ENCODE measurements at places on chromosomes 13 and 19. TPM values are rescaled to one million over a fixed set of nuclear protein-coding genes. Genes with fewer than 3 reads are reported as not detected.

PRSS57 gene
- not detected for total RNA-seq

DNA sequence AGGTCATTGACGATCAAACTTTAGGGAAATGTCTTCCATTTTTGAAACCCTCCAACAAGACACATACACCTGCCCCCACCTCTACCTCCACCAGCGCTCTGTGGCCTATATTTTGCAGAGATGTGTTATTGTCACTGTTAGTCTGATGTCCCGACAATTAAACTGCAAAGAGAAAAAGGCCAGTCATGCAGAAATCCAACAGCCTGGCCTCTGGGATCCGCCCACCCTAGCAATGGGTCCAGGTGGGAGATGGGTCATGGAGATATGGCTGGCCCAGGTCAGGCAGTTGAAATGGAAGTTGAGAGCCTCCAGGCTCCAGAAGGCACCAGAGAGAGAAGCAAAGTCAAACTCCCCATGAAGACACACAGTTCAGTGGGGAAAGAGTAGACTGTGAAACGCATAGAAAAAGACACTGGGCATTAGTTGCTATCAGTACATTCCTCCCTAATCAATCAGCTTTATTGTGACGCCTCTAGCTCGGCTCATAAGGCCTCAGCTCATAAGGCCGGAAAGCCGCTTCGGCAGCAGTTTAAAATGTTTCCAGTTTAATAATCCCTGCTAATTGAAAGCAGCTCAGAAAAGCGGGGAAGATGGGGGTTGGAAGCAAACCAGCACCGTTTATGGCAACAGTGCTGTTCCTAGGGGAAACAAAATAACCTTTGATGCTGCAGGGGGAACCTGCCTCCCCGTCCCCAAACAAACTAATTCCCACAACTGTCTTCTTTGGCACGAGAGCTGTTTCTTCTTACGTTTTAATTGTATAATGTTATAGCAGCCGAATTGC lies 239.7 kb upstream of the ZNF507 start:
- no peak for DNase-seq

DNA sequence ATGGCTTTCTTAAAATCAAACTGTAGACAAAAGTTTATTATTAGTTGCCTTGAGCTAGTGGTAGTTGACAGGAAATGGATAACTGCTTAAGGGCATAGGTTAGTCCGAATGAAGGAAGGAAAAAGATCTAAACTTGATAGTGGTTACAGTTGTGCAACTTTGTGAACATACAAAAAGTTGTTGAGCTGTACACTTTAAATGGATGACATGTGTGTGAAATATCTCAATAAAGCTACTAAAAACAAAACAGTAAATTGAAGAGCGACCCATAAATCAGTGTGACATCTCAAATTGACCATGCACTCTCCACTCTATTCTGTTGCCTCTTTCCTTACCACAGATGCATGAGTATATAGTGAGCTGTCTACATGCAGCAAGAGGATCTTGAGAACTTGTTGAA lies 1757.8 kb downstream of the PCDH9 start:
- no peak for DNase-seq

CNMD gene
- not detected for total RNA-seq
